ENCODE measurements at places on chromosomes 6 and 20. TPM values are rescaled to one million over a fixed set of nuclear protein-coding genes. Genes with fewer than 3 reads are reported as not detected.

GRCh38 chr6:139584599-139584998 is 210.2 kb upstream of the CITED2 start:
- DNase-seq, result no peak

Gene MYCT1
- total RNA-seq, result 2.6 TPM

- DNase-seq, result peak; percentile 66
Observed at GRCh38 chr6:3231247-3232016, 4.0 kb upstream of the TUBB2B start.

GRCh38 chr20:63742381-63743024 is 2.9 kb downstream of the SLC2A4RG start:
- no peak for DNase-seq

GRCh38 chr6:25642667-25643328 is 9.2 kb upstream of the SCGN start:
- DNase-seq, result no peak

DNA sequence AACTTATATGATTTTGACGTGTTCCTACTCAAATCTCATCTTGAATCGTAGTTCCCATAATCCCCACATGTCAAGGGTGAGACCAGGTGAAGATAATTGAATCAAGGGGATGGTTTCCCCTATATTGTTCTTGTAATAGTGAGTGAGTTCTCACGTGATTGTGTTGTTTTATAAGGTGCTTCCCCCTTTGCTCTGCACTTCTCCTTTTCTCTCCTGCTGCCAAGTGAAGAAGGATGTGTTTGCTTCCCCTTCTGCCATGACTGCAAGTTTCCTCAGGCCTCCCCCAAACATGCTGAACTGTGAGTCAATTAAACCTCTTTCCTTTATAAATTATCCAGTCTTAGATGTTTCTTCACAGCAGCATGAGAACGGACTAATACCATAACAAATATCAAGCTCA is 83.2 kb downstream of the MANEA start:
- no peak for DNase-seq

Gene PHACTR1
- 0.49 TPM for total RNA-seq

DNA sequence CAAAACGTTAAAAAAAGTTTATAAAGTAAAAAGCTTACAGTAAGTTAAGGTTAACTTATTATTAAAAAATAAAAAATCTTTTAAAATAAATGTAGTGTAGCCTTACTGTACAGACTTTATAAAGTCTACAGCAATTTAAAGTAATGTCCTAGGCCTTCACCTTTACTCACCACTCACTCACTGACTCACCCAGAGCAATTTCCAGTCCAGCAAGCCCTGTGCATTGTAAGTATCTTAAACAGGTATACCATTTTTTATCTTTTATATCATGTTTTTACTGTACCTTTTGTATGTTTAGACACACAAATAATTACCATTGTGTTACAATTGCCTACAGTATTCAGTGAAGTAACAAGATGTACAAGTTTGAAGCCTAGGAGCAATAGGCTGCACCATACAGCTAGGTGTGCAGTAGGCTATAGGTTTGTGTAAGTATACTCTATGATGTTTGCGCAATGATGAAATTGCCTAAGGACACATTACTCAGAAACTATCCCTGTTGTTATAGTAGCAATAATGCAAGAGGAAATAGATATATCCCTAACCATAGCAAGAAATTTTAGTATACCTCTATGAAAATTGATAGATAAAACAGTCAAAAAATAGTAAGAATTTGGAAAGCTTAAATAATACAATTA is 39.5 kb downstream of the FBXO5 start:
- DNase-seq, result no peak

DNA sequence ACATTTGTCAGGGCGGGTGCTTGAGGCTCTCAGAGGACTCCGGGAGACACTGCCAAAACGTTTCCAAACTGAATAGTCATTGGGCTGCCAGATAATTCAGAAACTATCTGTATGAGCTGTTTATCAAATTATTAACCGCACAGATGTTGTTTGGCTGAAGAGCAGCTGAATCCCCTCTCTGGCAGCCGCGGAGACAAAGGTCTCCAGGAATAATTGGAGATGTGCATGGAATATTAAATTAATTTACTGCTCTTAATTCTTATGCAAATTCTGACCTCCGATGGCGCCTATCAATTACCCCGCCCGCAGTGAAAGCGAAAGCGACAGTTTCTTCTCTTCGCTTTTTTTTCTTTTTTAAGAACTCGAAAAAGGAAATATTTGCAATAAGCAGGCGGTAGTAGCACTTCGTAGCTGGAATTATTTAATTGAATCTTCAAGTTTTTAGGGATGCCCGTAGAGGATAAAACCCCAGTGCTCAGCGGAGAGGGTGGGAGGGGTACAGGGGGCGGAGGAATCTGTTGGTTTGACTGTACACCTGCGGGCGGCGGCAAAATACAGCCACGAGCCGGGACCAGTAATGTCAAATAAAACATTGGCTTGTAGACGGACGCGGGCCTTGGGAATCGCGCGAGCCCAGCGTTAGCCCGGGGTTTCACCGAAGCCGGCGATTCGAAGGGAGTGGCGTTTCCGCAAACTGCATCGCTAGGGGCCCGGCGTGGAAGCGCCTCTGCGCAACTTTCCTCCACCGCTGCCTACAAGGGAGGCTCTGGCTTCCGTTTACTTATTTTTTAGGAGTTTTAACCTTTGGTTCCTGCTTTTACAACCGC is 6.2 kb downstream of the LINC00237 start:
- peak; percentile 17 for DNase-seq

DNA sequence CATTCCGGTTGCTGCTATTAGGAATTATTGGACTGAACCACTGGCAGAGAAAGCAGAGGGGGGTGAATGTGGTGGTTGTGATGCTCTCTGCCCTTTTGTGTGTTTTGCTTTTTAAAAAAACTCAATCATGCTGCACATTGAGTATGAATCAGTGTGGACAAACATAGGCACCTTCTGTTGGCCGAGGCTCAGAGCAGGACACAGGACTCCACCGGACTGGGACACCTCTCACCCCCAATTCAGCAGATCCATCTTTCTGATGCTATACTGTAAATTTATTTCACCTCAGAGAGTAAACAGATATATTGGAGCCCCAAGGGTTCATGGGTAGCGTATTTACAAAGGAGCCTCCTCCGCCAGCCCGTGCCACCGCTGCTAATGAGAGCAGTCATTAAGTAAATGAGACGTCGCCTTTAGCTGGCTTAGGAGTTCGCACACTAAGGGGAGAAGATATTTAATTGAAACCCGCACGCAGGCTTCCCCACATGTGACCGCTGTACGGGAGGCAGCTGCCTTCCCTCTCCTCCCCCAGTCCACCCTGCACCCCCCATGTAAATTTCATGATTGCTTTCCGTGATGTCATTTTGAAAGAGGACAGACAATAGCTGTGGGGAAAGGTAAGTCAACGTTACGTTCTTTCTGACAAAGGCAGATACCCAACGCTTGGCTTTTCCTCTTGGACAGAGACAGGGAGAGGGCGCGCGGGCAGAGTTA is at the start of gene MYT1:
Gene MYT1 (plus strand): TSS at position 330 of the 714 bp plus-strand sequence. CDS start 34,410 bp downstream, outside the sequence.
- DNase-seq, result no peak

DNA sequence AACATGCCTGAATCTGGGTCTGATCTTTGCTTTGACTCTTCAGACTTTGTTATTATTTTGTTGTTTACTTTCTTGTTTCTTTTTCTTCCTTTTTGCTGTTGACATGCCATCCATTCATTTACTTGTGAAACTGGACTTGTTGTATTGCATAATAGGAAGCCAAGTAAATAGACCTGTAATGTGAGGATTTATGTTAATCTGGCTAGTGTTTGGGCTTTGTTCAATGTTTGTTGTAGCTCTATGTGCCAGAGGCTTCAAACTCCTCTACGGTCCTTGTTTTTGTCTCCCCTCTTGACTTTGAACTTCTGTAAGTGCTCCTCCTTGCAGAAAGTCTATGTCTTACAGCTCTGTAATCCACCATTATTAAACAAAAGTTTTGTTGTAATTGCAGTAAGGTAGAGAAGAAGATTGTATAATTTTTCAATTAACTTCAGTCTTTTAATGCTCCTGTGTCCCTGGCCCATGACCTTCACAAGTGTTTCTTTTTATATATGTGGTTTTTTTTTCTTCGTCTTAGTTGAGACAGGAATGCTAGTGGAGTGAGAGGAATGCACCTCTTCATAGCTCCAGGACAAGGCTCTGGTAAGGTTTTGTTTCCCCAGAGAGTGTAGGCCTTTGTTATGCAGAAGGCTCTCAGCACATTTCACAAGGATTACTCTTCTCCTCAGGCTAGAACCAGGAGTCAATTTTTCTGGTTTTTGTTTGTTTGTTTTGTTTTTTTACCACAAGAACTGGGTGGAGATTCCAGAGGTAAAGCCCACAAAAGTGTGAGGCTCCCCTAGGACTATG is 1061.8 kb upstream of the CITED2 start:
- peak; percentile 71 for DNase-seq

GRCh38 chr20:6956056-6956455 is 188.6 kb downstream of the BMP2 start:
- DNase-seq, result no peak

DNA sequence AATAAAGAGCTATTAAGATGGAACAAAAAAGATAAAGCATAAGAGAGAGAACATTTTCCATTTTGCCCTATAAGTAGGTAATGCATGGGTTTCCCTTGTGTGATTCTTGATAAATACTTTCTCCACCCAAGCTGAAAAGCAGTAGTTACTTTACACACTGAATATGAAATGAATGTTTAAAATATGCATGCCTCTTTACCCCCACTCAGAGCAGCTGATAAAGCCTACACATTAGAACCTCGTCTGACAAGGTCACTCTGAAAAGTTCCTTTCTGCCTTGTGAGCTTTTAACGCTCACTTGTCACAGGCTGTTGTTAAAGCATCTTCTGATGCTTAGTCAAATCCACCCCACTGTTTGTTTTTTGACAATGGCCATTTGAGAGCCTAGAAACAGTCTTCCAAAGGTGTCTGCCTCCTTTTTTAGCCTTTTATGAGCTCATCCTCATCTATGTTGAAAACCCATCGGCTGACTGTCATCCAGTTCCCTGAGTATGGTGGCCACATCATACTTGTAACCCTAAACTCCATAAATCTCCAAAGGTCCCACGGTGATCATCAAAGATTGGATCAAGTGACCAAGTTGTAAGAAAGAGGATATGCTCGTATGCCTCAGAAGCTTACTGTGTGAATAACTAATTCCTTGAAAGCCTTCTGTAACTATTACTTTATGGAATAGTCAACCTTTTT is 102.8 kb downstream of the ATXN1 start:
- DNase-seq, result no peak

- DNase-seq, result peak; percentile 42
Observed at GRCh38 chr20:53980031-53980465, 90.3 kb downstream of the BCAS1 start.

DNA sequence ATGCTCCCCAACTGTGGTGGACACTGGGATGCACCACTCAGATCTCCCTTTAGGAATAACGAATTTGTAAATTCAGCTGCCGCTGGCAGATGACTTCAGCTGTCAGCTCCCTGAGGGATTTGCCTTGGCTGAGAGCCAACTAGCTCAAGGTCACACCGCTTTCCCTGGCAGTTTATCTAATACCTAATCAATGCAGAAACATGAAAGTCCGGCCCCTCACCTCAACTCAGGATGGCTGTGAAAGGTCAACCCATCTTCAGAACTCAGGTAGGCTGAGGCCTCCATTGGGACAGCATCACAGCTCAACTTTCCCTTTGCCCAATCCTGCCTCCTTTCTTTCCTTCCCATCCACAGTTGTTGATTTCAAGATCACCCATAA is 22.8 kb upstream of the SCGN start:
- no peak for DNase-seq

Gene MAP3K7
- total RNA-seq, result 28.8 TPM

Gene ZNF451
- 70.4 TPM for total RNA-seq

- DNase-seq, result no peak
Observed at GRCh38 chr6:170128811-170129681, 161.8 kb downstream of the DLL1 start.

- no peak for DNase-seq
Observed at GRCh38 chr20:22577515-22578220, 6.7 kb downstream of the FOXA2 start.

- DNase-seq, result no peak
Observed at GRCh38 chr6:170434821-170435155, 118.3 kb downstream of the PSMB1 start.

DNA sequence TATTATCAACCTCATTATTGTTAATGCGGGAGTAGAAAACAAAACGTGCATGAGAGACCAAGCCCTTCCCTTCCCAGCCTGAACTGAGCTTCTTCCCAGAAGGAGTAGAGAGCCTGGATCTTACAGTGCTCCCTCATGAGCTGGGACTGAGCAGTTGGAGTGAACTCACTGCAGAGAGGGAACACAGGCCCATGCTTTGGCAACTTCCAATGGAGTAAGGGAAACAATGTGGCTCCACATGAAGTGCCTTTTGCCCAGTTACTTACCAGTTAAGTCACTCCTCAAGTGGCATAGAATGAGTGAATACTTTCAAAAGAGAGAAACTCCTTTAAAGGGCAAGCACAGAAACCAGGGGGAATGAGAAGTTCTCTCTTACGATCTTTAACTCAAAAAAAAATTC is 12.4 kb downstream of the FHL5 start:
- DNase-seq, result no peak

- DNase-seq, result no peak
Observed at GRCh38 chr20:33178726-33179125, 10.8 kb downstream of the BPIFA2 start.

DNA sequence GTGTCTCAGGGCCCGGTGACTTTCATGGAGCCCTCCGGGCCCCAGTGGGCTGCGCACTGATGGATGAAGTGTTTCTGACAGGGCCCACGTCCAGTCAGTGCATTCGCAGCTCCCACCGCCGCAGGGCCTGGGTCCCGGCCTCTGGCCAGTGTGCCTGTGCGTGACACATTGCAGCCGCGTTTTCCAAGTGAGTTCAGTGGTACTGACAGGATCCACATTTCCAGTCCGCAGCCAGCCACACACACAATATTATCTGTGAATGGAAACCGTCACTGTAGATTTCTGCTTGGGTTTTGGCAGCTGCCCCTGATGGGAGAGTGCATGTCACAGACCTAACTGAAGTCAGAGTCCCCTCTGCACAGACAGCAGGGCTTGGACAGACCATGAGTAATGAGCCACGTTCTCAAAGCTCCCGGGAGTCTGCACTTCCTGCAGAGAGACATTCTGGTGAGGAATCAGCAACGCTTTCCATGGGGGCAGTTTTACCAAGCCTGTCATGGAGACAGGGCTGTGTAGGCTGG is 171.4 kb downstream of the MYLK4 start:
- DNase-seq, result peak; percentile 46

Gene HLA-DQA1
- total RNA-seq, result not detected

Gene NCOA6
- 11.3 TPM for total RNA-seq

GRCh38 chr20:46243707-46244628 is 64.3 kb downstream of the CDH22 start:
- peak; percentile 7 for DNase-seq
